ENCODE measurements at places on chromosomes 7 and 10.

GRCh38 chr7:55575098-55575497, 2.8 kb upstream of the VOPP1 start:
- DNase-seq = no peak

GRCh38 chr10:35643151-35644049, 1.3 kb upstream of the FZD8 start:
- DNase-seq = no peak

GRCh38 chr7:7114575-7115291, 67.6 kb upstream of the C1GALT1 start:
- no peak for DNase-seq

GRCh38 chr10:71755179-71755879, 18.0 kb downstream of the VSIR start:
- DNase-seq = no peak

DNA sequence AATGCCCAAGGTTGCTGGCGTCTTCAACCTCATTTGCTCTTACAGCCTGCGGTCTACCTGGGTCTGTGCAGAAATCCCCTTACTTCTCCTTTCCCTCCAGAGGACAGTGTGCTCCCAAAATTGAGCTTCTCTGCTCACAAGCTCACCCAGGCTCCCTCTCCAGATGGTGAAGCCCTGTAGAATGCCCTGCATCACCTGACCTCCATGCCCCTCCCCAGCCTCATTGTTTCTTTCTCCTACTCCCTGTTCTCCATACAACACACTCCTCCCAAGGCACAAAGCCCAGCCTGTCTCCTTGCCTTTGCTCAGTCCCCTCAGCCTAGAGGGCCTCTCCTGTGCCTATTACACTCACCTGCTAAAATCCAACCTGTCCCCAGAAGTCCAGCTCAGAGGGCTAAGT, 3.5 kb downstream of the CRHR2 start:
- no peak for DNase-seq

- DNase-seq = no peak
Measured at GRCh38 chr10:114990586-114990985, 52.6 kb downstream of the TRUB1 start.

- no peak for DNase-seq
Measured at GRCh38 chr10:11869743-11870460, 46.7 kb downstream of the PROSER2 start.

- DNase-seq = no peak
Measured at GRCh38 chr7:15821484-15822427, 135.3 kb upstream of the MEOX2 start.

- DNase-seq = no peak
Measured at GRCh38 chr10:28169525-28169924, 133.3 kb downstream of the MPP7 start.

- DNase-seq = no peak
Measured at GRCh38 chr10:95820363-95820762, 64.4 kb downstream of the ENTPD1 start.

DNA sequence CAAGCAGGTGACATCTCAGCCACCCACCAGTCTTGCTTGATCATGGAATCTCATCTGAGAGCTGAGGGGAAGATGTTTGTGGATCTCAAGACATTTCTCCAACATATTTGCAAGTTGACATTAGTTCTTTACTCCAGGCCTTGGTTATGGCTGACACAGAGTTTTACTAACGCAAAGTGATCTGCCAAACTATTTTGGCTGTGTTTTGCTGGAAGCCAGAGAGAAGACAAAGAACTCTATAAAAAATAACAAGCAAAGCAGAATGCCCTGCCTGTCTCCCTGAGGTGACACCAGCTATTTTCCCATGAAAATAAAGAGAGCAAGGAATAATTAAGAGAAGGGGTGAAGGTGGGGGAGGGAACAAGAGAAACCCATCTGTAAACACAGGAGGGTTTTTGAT, 286.4 kb downstream of the WDR11 start:
- DNase-seq = no peak

DNA sequence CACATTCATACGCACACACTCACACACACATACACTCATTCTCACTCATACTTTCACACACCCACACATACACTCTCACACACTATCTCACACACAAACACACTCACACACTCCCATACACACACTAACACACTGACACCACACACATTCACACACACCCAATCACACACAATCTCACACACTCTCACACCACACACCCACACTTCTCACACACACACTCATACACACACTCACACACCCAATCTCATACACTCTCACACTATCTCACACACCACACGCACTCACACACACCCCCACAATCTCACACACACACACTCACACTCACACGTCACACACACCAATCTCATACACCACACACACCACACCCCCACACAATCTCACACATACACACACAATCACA, 71.0 kb downstream of the GLRX3 start:
- DNase-seq = no peak

GRCh38 chr7:116122972-116123595, 87.3 kb upstream of the TES start:
- DNase-seq = no peak

GRCh38 chr7:47932016-47932415, 16.2 kb downstream of the PKD1L1 start:
- no peak for DNase-seq

- no peak for DNase-seq
Measured at GRCh38 chr10:22620929-22621328, 93.4 kb downstream of the PIP4K2A start.

- DNase-seq = no peak
Measured at GRCh38 chr7:32890793-32891042, 842 bp downstream of the KBTBD2 start.

- peak; percentile 13 for DNase-seq
Measured at GRCh38 chr10:80196270-80196949, 8.9 kb downstream of the ANXA11 start.

GRCh38 chr7:44576228-44576627, 2.5 kb upstream of the DDX56 start:
- DNase-seq = no peak

DNA sequence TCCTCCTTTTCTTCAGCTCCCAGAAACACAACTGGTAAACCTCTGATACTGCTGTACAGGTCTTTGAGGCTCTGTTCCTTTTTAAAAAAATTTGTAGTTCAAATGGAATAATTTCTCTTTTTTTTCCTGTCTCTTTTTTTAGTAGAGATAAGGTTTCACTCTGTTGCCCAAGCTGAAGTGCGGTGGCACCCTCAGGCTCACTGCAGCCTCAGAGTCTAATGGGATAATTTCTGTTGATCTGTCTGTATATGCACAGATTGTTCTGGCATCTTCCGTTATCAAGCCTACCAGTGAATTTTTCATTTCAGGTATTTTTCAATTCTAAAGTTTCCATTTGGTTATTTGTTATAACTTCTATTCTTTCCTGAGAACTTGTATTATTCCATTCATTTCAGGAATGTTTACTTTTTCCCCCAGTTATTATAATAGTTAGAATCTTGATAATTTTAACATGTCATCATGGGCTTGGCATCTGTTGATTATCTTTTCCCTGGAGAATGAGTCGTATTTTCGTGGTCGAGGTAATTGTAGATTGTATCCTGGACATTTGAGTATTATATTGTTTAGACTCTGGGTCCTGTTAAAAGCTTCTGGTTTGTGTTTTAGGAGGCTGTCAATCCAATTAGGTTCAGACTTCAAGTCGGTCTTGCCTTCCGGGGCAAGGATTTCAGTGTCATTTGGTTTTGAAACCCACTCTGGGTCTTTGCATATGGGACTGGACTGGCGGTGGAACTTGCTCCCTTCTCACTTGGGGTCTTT, 24.5 kb downstream of the CRCP start:
- DNase-seq = no peak

- no peak for DNase-seq
Measured at GRCh38 chr10:126392068-126392467, 3.8 kb upstream of the ADAM12 start.

GRCh38 chr10:96794836-96795733, 37.0 kb upstream of the LCOR start:
- no peak for DNase-seq

- no peak for DNase-seq
Measured at GRCh38 chr7:38858259-38858884, 50.6 kb downstream of the VPS41 start.

All from activated naive CD4-positive, alpha-beta T cell (primary cell).